ENCODE measurements at places on chromosomes 5 and 9.
A peak's percentile ranks its signal among the peaks of the same experiment; 100 is the strongest.

GRCh38 chr5:6058055-6058715 lies 320.2 kb downstream of the MED10 start:
- DNase-seq: no peak

- no peak for DNase-seq
These were observed 6.0 kb downstream of the UGCG start for GRCh38 chr9:111902391-111903139.

DNA sequence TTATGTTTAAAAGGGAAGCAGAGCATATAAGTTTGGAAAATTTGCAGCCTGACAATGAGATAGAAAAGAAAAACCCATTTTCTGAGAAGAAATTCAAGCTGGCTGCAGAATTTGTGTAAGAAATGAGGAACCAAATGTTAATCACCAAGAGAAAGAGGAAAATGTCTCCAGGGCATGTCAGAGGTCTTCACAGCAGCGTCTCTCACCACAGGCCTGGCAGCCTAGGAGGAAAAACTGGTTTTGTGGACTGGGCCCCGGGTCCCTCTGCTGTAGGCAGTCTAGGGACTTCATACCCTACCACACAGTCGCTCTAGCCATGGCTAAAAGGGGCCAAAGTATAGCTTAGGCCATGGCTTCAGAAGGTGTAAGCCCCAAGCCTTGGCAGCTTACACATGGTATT lies 32.1 kb upstream of the HSD17B4 start:
- peak; percentile 43 for DNase-seq

DNA sequence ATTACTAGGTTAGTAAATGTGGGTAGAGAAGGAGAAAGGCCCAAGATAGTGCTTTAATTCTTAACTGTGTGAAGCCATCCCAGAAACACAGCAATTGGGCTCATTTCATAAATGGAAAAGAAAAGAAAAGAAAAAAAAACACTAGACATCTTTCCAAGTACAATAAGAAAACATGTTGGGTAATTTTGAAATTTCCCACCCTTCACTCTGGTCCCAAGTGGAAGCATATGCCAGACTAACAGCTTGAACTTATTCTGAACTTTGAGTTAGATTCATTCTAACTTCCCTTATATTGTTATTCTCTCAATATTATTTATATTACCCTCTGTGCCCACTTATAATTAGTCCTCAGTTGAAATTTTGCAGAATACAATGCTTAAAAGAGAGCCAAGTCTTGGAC lies 113.4 kb upstream of the GHR start:
- DNase-seq: no peak

- no peak for DNase-seq
These were observed 466.0 kb upstream of the ARRDC3 start for GRCh38 chr5:91849069-91849468.

Data from OCI-M1 (cell line).